SK-MEL-5 (cell line): ENCODE measurements at places on chromosomes 16 and 17.

GRCh38 chr17:59840329-59841090 is 52.2 kb downstream of the TUBD1 start:
- DNase-seq = peak; percentile 70

GRCh38 chr17:78979780-78980623 is at the start of gene LGALS3BP:
LGALS3BP (minus strand) TSS chr17:78979923; CDS start chr17:78977191, 2,732 bp downstream.
- DNase-seq = peak; percentile 99

DNA sequence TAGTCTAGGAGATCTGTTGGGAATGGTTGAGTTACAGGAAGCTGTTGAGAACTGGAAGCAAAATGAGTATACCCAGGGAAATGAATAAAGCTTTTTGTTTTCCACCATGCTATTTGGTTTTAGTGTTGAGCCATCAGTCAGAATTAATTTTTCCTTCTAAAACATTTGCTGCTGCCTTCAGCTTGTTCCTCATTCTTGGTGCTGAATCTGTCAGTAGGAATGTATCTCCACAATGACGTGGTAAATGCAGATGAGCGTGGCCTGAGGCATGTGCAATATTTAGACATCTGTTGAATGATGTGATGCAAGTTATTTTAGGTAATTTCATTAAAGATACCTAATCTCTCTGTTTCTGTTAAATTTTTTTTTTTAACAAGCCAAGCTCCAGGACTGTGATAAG is 10.9 kb downstream of the HAPSTR1 start:
- no peak for DNase-seq

- no peak for DNase-seq
Observed at GRCh38 chr17:34246881-34247280, 8.2 kb upstream of the CCL2 start.

GRCh38 chr17:14311981-14312380 is 11.1 kb downstream of the HS3ST3B1 start:
- DNase-seq = no peak

GRCh38 chr17:73957564-73957963 is 245.9 kb upstream of the RPL38 start:
- no peak for DNase-seq

GRCh38 chr17:77748436-77748835 is 210.1 kb upstream of the TNRC6C start:
- no peak for DNase-seq

- peak; percentile 49 for DNase-seq
Observed at GRCh38 chr17:1617620-1618174, 10.9 kb downstream of the SLC43A2 start.

- no peak for DNase-seq
Observed at GRCh38 chr16:81891736-81892364, 112.8 kb downstream of the PLCG2 start.

DNA sequence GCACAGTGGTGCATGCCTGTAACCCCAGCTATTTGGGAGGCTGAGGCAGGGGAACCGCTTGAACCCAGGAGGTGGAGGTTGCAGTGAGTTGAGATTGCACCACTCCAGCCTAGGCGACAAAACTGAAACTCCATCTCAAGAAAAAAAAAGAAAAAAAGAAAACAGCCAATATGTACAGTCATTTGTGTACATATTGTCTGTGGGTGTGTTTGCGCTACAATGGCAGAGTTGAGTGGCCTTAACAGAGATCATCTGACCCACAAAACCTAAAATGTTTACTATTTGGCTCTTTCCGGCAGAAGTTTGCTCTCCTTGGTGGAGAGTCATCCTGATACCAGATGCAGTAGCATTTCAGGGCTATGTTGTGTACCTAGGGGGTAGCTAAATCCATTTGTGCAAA is 57.9 kb downstream of the ARSG start:
- no peak for DNase-seq

DNA sequence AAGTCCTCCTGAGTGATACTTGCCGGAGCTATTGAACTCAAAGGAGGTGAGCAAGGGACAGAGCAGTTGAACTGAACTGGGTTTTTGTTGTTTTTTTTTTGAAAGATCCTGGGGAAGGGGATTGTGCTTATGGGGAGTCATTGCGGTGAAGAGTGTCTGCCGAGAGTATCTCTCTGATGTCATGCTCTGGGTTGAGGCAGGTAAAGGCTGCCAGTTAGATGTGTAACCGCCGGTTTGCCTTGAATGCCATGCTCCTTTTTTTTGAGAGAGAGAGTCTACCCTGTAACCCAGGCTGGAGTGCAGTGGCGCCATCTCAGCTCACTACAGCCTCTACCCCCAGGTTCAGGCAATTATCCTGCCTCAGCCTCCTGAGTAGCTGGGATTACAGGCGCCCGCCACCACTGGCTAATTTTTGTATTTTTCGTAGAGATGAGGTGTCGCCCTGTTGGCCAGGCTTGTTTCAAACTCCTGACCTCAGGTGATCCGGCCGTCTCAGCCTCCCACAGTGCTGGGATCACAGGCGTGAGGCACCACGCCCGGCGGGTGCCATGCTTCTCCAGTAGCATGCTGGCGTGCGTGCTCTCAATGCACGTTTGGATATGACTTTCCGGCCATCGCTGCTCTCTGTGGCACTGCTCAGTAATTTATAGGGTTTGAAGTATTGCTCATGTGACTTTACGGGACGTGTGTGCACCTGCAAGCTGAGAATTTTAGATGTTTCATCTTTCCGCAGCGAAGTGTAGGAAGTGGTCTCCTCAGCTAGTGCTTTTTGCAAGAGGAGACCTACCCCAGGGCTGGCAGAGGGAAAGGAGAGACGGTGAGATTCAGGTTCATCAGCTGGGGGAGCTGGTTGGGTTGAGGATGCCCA is 8.5 kb downstream of the ZC3H18 start:
- no peak for DNase-seq

DNA sequence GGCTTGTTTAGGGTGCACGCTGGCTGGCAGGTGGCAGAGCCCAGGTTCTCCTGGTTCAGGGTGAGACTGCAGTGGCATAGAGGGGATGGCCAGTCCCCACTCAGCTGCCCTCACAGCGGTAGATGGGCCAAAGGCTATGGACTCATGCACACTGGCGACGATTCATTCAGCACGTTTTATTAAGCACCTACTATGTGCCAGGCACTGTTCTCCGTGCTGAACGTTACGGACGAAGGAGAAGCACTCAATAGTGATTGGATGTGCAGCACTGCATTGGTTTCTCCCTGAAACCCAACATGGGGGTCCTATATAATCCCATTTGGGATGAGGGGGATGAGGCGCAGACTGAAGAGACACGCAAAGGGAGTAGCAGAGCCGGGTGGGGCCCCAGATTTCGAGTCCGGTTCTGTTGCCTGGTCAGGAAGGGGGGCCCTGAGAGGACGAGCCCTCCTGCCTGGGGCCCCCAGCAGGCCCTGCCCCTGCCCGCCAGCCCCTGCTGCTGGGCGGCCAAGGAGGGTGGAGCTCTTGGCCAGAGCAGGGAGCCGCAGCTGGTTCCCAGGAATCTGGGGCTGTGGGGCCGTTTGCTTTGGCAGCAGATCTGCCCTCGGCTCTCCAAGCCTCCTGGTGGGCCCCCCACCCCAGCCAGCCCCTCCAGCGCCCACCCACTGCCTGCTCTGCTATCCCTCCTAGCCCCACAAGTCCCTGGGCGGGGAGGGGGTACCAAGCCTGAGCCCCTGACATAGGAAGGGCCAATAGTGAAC is 8.8 kb downstream of the GLIS2 start:
- no peak for DNase-seq

DNA sequence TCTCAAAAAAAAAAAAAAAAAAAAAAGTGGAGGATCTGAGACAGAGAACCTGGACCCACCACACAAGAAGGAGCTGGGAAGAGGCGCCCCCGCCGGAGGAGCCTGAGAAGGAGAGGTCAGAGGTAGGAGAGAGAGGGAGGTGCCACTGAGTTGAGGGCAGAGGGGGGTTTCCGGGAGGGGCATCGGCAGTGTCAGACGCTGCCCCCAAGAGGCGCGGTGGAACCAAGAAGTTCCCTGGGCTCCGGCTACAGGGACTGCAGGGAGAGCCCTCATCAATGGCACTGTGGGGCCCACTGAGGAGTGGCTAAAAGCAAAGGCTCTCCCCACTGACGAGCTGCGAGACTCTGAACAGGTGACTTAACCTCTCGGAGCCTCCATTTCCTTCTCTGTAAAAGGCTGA is 4.2 kb downstream of the CCDC42 start:
- peak; percentile 25 for DNase-seq

- DNase-seq = peak; percentile 79
Observed at GRCh38 chr16:29710227-29711219, 31.5 kb downstream of the QPRT start.

GRCh38 chr16:31273187-31273586 is 13.4 kb downstream of the ITGAM start:
- no peak for DNase-seq

DNA sequence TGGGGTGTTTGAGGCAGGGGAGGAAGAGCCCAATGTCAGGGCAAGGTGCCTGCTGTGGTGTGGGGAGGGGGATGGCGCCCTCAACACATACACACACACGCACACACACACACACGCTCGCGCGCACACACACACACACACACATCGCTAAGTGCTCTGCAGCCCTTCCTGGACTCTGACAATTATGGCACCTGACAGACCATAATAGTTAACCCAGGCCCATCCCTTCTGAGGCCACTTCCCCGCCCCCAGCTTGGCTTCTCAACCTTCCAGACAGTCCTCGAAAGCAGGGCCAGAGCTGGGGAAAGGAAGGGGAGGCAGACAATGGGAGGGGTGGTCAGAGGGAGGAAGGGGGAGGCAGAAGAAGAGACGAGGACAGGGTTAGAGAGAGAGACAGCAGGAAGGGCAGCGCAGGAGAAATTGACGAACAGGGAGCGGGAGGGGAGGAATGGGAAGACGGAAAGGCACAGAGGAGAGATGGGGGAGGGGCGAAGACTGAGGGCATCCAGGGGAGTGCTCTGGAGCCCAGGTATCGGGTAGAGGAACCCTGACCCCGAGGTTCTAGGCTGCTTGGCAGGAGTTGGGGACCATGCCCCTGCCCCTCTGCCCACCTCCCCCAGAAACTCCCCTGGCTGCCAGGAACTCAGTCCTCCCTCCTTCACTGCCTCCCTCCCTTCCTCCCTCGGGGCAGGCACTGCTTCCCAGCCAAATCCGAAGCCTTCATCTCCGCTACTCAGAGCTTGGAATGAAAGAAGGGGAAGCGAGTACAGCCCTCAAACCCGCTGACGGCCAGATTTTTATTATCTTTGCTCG is 4.0 kb downstream of the SRCIN1 start:
- DNase-seq = no peak

- no peak for DNase-seq
Observed at GRCh38 chr16:65069766-65070165, 52.1 kb downstream of the CDH11 start.

DNA sequence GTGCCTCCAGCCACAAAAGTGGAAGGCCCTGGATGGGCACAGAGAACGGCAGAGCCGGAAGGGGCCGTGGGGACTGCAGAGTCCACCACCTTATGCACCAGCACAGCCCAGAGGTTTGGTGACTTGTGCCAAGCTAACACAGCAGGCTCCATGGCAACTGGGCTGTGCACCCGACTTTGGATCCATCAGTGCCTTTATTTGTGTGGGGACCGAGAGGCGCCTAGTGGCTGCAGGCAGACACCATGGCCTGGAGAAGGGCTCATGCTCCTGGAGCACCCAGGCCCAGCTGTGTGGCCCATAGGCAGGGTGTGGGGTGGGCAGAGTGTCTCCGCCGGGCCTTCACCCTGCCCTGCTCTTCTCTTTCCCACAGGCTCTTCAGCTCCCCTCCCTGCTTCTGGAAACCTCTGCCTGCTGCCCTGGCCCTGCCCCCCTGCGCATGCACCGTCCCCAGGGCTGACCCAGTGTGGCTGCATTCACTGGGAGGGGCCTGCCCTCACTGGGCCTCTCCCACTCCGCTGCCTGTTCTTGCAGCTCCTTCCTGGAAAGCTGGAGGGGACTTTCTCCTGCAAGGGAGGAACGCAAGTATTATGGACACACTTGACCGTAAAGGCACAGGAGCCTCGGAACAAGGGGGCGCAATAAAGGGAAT is 10.1 kb downstream of the C16orf90 start:
- DNase-seq = no peak

- DNase-seq = no peak
Observed at GRCh38 chr17:78767806-78768205, 14.3 kb downstream of the CYTH1 start.

DNA sequence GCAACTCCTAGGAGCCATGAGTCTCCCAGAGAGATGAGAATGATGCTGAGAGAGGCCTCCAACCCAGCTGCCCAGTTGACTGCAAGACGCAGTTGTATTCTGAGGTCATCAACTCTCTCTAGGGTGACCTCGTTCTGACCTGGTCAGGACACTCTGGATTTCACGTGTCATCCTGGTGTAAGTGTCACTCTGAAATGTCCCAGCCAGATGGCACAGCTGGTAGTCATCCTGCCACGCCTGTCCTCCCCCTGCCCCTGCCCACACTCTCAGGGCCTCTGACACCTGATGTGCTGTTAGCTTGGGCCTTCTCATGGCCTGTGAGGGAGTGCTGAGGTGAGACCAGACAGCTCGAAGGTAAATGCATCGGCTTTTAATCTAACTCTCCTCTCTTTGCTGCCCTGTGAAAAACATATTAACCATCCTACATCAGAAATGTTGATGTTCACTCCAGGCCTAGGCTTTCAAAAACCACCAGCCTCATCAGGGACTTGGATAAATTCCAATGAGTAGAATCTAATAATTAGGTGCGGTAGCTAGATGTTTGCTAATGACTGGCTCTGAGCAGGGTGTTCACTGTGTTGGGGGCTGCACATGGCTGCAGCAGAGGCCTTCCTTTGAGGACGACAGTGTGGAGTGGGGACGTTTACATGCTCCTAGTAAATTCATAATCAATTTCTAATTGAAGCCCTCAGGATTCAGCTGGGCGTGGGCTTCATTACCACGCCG is 13.8 kb downstream of the MLYCD start:
- no peak for DNase-seq

DNA sequence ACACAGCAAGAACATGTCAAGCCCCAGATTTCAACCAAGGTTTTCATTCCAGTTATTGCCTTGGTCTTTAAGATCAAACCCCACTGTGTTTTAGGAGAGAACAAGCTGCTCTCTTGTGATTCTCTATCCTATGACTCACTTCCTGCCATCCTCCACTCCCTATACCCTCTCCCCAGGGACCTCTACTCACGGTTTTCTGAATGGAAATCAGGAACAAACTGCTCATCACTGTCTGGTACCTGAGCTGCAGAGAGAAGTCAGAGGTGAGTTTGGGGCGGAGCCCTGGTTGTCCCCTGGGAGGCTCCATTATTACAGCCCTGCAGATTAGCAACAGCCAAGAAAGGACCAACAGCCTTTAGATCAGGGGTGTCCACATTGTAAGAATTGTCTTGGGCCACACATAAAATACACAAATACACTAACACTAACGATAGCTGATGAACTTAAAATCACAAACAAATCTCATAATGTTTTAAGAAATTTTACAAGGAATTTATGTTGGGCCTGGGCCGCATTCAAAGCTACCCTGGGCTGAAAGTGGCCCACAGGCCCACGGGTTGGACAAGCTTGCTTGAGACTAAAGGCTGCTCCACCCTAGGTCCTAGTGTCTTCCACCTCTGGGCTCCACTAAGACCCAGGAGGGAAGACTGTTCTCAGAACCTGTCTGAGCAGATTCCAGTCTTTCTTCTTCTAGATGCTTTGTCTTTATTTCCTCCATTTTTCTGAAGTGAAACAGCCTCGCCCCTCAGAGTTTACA is 9.7 kb downstream of the ETV4 start:
- DNase-seq = peak; percentile 95
